ENCODE measurements at places on chromosomes 12 and 14. TPM values are rescaled to one million over a fixed set of nuclear protein-coding genes. Genes with fewer than 3 reads are reported as not detected.

DNA sequence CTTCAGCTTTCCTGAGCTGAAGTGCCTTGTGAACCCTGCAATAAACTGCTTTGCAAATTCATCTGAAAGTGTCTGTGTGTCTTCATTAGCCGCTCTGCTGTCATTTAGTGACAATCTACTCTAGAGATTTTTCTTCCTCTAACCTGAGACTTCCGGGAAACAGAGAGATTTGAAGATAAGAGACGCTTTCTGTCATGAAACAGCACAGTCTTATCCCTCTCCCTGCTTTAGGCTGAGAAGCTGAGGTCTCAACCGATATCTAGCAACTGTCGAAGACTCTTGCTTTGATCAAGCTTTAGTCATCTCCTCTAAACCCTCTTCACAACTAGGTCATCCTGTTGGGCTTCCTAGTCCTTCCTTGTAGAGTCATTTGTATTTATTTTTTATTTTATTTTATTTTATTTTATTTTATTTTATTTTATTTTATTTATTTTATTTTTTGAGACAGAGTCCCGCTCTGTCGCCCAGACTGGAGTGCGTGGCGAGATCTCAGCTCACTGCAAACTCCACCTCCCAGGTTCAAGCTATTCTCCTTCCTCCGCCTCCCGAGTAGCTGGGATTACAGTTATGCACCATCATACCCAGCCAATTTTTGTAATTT is 1.2 kb downstream of the RNASE2 start:
- no peak for DNase-seq

- DNase-seq, result no peak
These were observed 92.2 kb downstream of the PTPRR start for GRCh38 chr12:70828351-70828750.

DNA sequence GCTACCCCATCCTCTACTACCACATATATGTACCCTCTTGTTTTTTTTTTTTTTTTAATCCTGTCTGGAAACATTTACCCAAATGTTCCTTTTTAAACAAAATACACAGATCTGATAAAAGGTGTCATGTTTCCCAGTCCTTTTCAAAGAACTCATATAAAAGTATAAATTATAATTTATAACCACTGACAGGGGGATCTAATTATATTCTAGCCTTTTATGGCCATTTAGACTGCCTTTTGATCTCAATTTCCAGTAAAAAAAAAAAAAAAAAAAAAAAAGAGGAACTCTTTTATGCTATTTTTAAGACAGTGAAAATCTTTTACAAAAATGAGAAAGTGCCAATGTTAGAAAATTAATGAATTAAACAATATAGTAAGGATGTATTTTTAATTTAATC is 65.0 kb downstream of the NAV3 start:
- no peak for DNase-seq

- DNase-seq, result no peak
These were observed 62.6 kb downstream of the TSPAN9 start for GRCh38 chr12:3139760-3140159.

DNA sequence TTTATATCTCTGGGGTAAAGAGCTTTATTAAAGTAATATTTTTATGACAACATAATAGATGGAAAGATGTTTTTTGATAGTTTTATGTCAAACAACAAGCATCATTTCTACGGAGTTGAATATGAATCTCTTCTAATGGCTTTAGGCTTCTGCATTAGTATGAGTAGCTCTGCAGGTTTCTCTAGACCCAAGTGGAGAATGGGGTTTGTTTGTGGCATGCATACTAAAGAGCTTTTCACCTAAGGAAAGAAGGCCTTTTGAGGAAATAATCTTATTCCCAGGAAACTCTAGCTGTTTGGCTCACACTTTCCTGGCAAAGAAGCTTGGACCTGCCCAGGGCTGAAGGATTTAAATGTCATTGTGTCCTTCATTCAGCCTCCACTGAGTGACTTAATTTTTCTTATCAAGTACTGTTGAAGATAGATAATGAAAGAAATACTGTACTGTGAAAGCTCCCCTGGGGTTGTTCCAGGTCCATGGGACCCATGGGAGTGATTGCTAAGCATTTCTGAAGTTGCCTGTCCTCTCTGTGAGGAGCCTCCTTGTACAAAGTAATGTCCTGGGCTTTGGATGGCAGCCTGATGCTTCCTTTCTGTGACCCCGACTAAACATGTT is 469.3 kb downstream of the LRIG3 start:
- DNase-seq, result no peak

DNA sequence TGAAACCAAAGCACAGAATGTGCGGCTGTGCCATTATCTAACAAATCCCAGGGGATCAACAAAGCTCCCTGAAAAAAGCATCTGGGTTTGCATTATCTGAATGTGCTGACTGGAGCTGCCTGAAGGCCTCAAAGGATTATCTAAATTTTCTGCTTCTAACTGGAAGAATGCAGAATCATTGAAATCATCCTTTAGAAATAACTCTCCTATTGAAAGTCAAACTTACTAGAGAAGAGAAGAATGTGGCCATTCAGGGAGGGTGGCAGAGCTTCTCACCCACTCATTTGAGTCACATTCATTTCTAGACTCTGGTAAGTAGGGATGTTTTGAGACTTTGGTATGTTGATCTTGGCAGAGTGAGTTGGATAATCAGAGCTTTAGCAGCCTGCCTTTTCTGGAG is 220.6 kb upstream of the RGS6 start:
- no peak for DNase-seq

DNA sequence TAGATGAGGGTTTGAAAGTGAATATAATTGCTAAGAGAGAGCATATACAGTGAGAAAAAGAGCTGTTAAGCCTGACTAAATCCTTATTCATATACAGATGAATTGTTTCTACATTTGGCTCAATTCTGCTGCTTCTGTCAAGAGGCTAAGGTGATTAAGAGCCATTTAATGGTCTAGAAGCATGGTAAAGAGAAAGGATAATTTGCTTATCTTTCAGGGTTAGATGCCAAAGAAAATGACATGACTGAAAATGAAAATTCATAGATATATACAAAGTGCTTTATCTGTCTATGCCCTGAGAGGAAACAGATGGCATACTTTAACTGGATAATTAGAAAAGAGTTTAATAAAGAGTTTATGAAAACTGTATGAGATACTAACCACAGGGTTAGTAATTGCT is 834.9 kb downstream of the SLC6A15 start:
- no peak for DNase-seq

- DNase-seq, result no peak
These were observed 34.1 kb downstream of the CYP46A1 start for GRCh38 chr14:99718031-99718810.

DNA sequence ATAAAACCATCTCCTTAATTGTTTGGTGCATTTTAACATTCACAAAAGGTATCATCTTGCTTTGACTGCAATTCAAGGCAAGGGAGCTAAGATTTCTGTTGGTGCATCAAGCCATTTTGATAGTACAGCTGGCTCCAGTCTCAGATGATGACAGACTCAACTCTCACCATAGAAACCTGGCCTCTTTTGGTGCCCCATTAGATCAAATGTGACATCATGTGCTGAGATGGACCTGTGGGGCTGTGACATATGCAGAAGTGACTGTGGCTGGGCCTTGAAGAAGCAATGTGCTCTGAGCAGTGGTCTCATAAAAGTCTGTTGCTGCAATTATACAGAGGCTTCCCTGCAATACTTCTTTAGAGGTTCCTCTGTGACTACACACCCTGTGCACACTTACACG is 88.4 kb downstream of the SLC2A13 start:
- DNase-seq, result no peak

DNA sequence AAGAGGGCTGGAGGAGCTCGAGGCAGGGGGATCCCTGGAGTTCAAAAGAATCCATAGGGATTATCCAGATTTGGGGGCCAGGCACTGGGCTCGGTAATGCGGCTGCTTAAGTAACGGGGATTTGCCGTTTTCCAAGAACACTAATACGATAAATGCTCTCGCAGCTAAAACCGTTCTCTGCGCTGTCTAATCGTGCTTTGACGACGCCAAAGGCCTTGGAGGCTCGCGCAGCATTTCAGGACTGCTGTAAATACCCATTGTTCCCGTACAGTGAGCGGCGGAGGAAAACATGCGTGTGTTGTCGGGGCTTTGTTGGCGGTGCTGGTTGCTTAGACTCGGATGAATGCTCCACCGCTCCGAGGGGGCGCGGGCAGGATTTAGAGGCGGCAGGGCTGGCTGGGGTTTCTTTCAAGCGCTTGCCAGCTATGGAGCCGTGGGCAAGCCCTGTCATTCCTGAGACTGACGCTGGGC is 26.2 kb downstream of the DIO3 start:
- DNase-seq, result peak; percentile 13

DNA sequence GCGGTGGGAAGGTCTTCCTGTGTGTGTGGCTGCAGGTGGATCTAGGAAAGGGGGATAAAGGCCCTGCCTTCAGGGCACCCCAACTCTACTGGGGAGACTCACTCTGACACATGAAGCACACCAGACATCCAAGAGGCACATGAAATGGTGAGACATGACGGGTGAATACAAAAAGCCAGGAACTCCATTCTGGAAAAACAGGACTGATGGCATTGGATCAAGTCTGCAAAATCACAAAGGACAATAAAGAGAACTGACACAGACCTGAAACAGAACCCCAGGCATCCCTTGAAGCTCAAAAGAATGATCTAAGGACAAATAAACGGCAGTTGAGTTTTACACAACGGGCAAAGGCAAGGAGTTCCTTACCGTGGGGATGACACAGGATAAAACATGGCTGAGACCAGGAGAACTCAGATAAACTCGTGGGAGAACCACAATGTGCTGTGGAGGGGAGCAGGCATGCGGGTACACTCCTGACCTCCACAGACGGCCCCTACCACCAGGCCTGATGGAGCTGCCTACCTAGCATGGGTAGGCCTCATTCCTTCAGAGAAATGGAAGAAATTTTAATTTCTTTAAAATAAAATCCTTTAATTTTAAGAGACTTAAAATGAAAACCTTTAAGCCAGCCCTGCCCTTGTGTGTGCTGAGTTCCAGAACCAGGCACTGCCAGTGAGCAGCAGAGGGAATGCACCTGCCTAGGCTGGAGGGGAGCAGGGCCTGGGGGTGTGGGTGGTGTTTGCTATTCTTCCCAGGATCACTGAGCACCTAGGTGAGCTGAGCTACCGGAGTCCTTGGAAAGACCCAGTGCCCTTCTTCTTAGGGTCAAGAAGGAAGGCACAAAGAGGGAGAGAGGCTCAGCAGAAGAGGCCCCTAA is 100.1 kb downstream of the SINHCAF start:
- no peak for DNase-seq

GRCh38 chr12:87812030-87812429 is 217.2 kb downstream of the C12orf50 start:
- no peak for DNase-seq

DNA sequence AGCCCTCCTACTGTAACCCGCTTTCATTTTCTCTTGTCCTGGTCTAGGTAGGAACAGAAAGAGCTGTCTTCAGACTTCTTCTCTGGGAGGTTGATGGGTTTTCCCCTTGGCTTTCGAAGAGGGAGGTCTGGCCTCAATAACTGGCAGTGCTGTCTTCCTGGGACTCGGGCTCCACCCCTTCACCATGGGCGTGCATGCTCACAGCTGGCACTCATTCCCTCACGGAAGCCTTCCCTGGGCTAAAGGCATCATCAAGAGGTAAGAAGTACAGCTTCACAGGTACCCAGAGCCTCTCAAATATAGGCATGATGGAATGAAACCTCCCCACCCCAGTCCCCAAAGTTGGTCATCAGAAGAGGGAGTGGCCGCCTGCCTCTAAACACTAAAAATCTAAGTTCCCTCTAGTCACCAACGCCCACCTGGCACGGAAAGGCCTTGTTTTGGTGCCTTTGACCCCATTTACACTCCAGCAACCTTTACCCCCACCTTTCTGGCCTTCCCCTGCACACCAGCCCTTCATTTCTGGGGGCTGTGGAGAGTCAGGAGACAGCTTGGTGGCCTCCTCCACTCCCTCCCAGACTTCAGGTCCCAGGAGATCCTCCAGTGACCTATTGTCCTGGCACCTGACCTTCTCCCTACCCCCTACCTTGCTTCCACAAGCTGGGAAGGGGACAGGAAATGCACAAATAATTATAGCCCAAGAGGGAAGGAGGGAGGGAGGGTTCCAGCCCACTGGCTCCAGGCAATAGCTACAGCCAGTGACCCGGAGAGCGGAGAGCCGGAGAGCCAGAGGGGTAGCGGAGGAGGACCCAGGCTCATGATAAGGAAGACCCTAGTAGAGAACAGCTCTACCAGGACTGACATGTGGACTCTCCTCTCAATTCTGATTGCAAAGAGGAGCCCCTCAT is 2.8 kb downstream of the RAPGEF3 start:
- DNase-seq, result no peak

DNA sequence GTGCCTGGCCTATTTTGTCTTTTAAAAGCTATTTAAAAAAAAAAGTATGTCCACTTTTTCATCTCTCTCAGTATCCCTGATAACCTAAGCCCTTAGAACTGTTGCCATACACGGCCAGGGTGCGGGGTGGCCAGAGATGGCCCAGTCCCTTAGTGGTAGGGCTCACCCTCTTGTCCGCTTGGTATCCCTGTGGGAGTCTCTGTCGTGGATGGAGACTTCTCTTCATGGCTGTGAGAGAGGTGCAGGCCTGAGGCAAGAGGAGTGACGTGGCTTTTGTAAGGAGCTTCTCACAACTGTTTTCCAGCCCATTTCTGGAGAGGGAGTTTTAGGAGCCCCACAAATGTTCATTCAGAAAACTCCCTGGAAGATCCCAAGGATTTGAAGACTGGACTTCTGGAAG is 26.8 kb downstream of the XRCC3 start:
- DNase-seq, result no peak

DNA sequence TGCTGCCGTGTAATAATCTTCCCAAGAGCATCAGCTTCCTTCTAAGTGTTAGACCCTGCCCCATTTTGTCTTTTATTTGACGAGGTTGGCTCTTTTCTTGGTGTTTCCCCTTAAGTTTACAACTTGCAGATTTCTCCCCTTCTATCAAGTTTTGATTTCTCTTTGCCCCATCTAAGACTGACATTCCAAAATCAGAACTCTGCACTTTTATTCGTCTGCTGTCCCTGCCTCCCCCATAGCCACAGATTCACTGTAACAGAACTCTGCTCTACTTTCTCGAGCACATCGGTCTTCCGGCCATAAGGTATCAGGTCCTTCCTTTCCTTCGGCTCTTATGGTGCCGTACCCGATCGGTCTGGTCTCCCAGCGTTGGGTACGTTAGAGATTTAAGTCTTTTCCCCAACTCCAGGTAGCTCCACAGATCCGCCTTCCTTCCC is 563 bp downstream of the DCP1B start:
- DNase-seq, result no peak

DNA sequence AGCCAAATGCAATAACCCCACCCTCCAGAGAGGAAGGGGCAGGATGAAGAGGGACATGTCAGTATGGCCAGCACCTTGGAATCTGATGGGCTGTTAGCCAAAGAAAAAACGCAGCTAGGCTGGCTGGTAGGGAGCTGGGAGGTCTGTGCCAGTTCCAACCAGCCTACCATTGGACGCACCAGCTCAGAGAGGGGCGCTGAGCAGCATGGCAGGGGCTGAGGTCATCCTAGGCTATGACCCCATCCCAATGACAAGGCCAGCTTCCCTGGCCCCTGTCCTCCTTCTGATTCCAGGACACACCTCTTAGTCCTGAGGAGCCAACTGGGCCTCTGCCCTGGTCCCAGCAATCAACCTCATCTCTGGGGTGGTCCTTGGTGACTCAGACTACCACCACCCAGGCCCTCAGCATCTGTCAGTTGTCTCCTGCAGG is 12.2 kb downstream of the ACTN1 start:
- no peak for DNase-seq

- peak; percentile 66 for DNase-seq
These were observed 630 bp downstream of the FOS start for GRCh38 chr14:75279153-75279762.

MGP gene
- total RNA-seq, result not detected

ACADS gene
- total RNA-seq, result 8.1 TPM

FOXA1 gene
- not detected for total RNA-seq

All from glutamatergic neuron (in vitro differentiated cells).